ENCODE measurements at places on chromosomes 1 and 21.

GRCh38 chr1:182656842-182657397, 27.5 kb downstream of the RGS8 start:
- DNase-seq = no peak

DNA sequence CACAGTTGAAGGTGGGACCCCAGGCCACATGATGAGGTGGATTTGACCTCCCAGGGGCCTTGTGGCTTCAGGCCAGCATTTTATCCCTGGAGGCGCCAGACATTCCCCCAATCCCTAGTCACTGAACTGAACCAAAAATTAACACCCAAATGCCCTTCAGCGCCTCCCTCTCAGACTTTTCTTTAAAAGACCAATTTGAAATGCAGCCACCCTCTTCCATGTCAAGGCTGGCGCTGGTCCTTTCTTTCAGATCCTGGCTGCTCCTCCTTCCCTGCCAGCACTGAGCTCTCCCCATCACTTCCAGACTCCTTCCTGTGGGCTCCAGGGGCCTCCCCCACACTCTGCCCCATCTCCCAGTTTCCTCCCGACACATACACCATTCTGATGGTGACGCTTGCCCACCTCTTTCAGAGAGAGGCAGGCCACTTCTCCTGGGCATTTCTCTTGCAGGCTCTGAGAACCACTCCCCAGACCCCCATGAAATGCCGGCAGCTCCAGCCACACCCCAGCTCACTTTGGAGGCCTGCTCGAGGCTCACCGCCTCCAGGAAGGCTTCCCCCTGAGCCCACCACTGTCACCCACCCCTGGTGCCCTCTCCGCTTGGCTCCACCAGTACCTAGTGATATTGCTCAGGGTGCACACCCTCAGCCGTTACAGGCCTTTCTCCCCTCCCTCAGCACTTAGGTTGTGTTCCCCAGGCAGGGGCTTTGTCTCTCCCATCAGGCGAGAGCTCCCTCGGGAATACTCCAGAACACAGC, 27.0 kb downstream of the NAV1 start:
- DNase-seq = no peak

- DNase-seq = no peak
Measured at GRCh38 chr1:107264561-107264960, 123.7 kb downstream of the NTNG1 start.

GRCh38 chr1:178230881-178231409, 137.0 kb downstream of the RASAL2 start:
- no peak for DNase-seq

- no peak for DNase-seq
Measured at GRCh38 chr1:38565020-38565491, 294.5 kb downstream of the RRAGC start.

- no peak for DNase-seq
Measured at GRCh38 chr1:97073936-97074335, 352.4 kb downstream of the PTBP2 start.

DNA sequence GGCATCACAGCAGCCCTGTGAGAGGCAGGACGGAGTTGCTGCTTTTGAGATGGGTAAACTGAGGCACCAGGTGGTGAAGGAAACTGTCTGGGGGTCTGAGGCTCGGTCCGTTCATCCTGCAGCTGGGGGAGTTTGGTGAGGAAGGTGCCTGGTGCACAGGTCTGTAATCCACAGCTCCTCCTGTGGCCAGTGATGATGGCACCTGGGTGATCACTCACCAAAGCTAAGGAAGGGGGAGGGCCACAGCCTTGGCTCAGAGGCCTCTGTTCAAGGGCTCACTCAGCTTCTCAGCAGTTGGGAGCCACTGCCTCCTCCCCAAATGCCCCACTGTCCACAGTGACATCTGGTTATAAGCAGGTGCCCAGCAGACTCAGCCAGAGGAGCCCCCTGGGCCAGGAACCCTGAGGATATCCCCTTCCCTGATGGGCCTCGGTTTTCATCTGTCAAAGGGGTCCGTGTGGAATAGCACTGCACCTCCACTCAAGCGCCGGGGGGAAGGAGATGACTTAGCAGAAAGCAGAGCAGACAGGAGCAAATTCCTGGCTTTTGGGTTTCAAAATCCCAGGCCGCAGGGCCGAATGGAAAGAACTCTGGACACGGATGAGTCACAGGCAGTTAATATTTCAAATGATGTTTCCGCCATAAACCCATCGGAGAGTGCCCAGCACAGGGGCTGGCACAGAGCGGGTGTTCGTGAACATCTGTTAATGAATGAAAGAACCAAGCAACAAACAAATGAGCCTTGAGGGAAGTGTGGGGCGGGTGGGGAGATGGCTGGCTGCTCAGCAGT, 82.8 kb downstream of the DMRTB1 start:
- no peak for DNase-seq

- DNase-seq = no peak
Measured at GRCh38 chr1:58011978-58012377, 534.5 kb downstream of the OMA1 start.

DNA sequence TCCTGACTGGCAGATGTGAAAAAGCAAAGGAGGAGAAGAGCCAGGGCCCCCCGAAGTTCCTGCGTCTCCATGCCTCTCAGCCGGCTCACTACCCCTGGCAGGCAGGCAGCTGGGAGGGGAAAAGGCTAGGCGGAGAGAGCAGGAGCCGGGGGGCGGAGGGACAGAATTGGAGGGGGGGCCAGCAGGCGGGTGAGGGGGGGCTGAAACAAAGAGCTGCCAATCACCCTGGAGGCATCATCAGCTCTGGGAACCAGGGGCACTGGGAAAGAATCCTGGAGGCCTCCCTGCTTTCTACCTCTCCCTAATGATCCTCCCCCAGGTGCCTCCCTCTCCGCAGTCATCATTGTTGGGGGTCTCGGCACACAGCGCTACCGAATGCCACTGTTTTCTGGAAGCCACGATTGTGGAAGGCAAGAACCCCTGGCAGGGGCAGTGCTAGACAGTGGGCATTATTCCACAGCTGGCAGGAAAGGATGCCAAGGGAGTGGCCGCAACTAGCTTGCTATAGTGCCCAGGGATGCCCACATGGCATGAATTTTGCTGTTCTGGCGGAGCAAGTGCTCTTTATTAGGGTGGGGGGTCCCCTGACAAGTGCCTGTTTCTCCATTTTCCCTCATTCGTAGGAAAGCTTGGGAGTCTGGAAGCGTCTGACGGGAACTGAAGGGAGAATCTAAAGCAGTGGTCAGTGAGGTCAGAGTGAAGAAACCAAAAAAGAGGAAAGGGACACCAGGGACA, at the start of gene THBS3:
Gene THBS3 (minus strand): TSS at position 92 of the 735 bp plus-strand sequence. CDS start 21 bp downstream, at position 71.
- DNase-seq = no peak

- no peak for DNase-seq
Measured at GRCh38 chr1:151370211-151370911, 2.1 kb downstream of the SELENBP1 start.
